ENCODE measurements at places on chromosomes 1 and 21. TPM values are rescaled to one million over a fixed set of nuclear protein-coding genes. Genes with fewer than 3 reads are reported as not detected.

GRCh38 chr1:26768755-26769154 is 19.0 kb upstream of the PIGV start:
- no peak for DNase-seq

DNA sequence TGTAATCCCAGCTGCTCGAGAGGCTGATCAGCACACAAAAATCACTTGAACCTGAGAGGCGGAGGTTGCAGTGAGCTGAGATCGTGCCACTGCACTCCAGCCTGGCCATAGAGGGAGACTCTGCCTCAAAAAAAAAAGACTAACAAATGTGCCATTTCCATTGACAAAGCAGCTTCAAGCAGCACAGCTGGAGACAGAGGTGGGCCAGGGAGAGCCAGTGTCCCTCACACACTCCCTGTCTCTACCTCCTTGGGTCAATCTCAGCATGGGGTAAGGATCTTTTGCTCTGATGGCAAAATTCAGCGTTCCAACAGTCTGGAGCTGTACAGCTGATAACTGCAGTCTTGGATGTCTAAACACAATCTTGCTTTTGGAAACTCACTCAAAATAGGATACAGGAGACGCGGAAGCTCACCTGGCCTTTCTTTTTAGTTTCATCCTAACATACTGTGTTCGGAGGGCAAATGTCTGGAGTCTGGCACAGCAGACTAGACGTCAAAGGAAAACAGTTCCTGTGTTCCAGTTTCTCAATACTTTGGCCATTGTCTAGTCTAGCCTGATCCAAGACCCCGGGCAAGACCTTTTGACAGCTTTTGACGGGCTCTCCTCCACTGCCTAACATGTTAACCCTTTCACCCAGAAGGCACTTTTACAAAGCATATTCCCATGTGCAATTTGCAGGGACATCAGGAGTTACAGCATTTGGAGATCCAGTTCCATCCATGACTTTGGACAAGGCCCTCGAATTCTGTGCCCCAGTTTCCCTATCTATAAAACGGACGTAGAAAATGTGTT is 2.9 kb downstream of the RCC2 start:
- no peak for DNase-seq

- DNase-seq: no peak
Measured at GRCh38 chr1:61119085-61119484, 36.7 kb downstream of the NFIA start.

GRCh38 chr1:60367532-60367931 is 294.0 kb upstream of the C1orf87 start:
- no peak for DNase-seq

- no peak for DNase-seq
Measured at GRCh38 chr1:17654519-17654918, 100.6 kb upstream of the ACTL8 start.

GRCh38 chr1:226215239-226215638 is 8.2 kb upstream of the MIXL1 start:
- no peak for DNase-seq

GRCh38 chr1:67193704-67194103 is 27.4 kb downstream of the IL23R start:
- no peak for DNase-seq

DNA sequence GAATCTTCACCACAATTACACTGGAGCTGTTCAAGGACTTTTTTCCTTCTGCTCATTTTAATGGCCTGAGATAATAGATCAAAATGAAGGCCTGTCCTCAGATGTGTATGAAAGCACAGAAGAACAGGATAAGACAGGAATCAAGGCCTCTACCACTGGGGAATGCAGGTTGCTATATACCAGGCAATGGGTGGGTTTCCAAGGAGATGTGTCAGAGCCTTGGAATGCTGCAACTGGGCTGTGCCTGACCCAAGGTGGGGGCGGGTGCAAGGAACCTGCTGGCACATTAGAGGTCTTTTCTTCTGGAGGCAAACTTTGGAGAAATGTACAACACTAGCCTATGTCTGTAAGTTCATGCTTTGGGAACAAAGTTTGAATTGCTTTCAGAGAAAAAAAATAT is 21.7 kb upstream of the LAMC2 start:
- DNase-seq: no peak

DNA sequence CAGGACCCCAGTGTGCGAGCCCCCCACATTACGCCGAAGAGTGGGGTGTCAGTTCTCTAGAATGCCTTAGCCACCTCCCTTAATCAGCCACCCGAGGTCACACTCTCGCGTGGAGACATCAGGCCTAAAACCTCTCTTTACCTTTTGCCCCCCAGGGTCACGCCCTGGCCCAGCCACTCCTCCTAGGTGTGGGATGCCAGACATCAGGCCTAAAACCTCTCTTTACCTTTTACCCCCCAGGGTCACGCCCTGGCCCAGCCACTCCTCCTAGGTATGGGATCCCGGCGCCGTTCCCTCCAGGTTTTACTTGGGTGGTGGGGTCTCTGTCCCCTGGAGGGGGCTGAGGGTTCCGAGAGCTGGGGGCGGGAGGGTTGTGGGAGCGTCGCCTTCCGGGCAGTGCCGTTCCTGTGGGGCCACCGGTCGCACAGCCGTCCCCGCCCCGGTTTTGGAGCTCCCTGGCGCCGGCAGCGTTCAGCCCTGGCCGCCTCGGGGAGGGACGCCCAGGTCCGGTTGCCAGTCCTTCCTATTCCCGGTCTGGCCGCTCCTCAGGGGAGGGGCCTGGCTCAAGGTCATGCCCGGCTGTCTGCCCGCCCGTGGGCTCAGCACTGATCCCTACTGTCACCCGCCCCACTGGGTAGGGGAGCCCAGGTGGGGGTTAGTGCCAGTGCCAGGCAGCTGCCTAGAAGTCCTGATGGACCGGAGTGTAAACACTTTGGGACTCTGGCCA is 882 bp downstream of the VPS13D start:
- peak; percentile 36 for DNase-seq

DNA sequence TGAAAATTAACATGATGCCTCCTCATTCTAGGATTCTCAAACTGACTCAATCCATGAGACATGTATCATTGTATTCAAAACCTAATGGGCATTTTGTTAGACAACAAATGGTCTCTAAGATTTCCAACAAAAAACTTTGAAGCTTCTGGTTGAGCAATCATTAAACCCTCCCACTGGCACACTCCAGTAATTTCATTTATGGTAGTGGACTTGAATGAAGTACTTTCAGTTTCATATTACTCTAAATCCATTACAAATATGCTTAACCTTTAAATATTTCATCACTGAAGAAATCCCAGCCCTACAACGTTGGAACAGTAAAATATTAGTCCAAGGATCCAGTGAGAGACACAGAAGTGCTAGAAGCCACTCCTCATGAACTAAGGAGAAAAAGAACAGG is 43.5 kb downstream of the GBP6 start:
- DNase-seq: no peak

FCAMR gene
- total RNA-seq: not detected

AMY1C gene
- total RNA-seq: not detected

FMO1 gene
- total RNA-seq: 2.7 TPM

CENPF gene
- total RNA-seq: 28.4 TPM

KCNC4 gene
- 7.1 TPM for total RNA-seq

KCNJ6 gene
- 14.5 TPM for total RNA-seq

All from cerebellum (tissue), 4 donors.